ENCODE measurements at places on chromosomes 11 and 22.

GRCh38 chr11:113549611-113550578 lies 74.7 kb upstream of the DRD2 start:
- DNase-seq = no peak

DNA sequence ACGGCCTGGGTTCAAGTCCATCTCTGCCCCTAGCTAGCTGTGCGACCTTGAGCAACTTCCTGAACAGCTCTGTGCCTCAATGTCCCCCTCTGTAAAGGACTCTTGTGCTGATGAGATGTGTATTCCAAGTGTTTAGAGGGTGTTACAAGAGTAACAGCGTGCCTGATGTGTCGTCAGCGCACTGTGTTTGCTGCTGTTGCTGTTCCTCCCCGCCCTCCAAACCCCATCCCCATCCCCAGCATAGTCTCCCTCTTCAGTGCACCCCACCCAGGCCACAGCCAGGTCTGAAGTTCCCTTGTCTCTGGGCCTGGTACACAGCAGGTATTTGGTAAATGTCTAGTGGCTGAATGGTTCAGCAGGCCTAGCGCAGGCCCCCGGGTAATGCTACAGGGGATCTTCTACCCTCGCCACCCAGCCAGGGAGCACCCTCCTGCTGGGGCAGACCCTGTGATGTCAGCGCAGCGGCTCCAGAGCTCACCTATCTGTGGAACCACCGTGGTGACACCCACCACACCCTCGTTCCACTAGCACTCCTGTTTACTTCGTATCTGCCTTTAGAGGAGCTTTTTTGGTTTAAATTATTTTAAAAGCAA lies 10.3 kb downstream of the CBX7 start:
- DNase-seq = no peak

GRCh38 chr11:84310268-84310667 lies 1024.1 kb upstream of the CCDC90B start:
- no peak for DNase-seq

- DNase-seq = no peak
These were observed 1.3 kb downstream of the CTSW start for GRCh38 chr11:65880844-65881421.

GRCh38 chr11:132050577-132051165 lies 680.3 kb downstream of the NTM start:
- DNase-seq = no peak

GRCh38 chr11:117017456-117017855 lies 80.8 kb downstream of the SIK3 start:
- DNase-seq = no peak

DNA sequence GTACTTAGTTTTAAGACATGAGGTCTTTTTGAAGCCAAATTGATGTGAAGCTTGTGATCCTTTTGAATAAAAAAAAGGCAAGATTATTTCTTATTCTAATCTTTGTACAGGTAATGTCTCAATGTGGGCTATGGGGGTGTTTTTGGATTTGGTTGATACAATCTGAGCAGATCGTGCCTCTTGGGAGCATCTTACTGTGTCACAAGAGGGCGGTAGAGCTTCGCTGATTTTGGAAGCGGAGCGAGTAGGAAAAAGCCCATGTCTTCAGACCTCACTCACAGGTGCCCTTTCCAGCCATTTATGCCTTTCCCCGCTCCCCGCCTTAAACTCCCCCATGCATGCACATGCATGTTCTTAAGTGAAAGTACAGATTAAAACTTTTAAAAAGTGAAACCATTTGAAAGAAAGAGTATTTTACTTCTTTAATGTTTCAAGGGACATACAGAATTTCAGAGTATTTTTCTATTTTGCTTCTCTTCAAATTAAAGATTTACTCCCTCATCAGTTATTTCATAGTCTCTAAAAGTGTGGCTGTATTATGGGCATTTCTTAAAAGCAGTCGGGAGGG lies 18.8 kb downstream of the DDX25 start:
- DNase-seq = peak; percentile 10
